ENCODE measurements at places on chromosomes 2 and 18.

- DNase-seq: no peak
Observed at GRCh38 chr2:43230951-43231827, 4.8 kb upstream of the ZFP36L2 start.

DNA sequence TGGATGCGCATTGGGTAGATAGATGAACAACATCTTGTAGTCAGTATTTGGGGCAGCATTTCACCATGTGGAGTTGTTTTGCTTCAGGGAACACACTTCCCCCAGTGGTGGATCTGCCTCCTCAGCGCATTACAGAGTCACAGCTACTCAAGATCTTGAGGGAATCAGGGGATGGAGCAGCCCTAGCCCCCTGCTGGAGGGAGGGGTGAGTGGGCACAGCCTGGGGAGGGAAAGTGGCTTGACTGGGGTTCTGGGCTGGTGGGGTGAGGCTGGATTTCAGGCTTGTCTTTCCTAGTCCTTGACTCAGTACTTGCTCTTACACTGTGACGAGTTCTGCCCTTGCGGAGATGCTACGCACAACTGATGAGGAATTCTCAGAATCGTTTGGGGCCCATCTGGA, 271.0 kb upstream of the HS6ST1 start:
- DNase-seq: no peak

- DNase-seq: no peak
Observed at GRCh38 chr2:140164449-140164848, 1384.3 kb upstream of the NXPH2 start.

- DNase-seq: no peak
Observed at GRCh38 chr2:157856187-157856515, 20.0 kb downstream of the ACVR1 start.

- DNase-seq: no peak
Observed at GRCh38 chr2:232512602-232513001, 7.6 kb upstream of the PRSS56 start.

DNA sequence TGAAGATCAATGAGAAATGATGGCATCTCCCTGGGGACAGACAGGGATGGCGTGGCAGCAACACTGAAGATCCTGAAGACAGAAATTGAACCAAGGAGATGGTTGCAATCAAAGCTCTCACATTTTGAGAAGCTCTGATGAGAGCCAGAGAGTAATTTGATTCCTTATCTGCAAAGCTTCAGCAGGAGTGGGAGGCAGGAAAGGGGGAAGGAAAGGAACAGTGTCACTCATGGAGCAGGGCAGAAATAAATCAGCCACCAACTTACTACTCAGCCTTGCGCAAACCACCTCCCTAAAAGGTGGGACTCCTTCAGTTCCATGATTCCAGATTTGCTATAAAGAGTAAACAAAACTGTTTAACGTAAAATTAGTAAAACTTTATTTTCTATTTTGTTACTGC, 119.2 kb downstream of the CACNB4 start:
- no peak for DNase-seq

DNA sequence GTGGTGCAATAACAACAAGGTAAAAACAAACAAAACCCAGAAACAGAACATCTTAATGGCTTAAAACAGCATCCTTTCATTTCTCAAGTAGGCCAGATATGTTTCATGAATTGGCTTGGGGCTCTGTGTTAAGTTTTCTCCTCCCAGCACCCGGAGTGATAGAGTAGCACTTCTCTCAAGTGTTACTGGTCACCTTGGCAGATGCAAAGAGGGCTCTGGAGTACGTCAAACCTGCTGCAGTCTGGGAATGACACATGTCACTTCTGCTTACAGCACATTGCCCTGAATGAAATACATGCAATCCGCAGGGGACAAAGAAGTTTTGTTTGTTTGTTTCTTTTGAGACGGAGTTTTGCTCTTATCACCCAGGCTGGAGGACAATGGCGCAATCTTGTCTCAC, 639.3 kb downstream of the CNTNAP5 start:
- DNase-seq: no peak

DNA sequence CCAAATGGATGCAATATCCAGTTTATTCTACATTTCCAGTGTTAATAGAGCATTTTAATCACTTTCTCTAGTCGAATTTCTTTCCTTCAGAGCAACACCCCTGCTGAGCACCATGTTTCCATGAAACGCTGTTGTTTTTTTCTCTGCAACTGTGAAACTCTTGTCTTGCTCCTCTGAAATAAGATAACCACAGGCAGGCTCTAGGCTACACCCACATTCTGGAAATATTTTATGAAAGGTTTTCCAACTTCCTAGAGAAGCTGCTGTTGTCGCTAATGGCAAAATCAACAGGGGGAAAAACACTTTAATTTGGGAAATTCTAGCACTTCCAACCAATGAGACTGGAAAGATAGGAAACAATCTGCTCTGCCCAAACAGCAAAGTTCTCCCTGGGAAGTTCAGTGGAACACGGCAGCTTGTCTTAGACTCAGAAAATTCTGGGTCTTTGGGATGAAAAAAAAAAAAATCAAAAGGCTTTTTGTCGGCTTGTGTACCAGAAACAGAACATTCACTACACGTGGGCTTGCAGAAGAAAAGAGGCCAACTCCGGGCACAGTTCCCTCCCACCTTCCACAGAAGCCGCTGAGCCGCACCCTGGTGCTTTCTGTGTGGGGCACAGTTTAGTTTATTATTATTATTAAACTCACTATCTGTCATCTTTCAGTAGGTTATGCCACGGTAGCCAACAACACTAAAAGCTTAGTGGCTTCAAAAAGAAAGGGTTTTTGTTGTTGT, 98.7 kb downstream of the MMADHC start:
- no peak for DNase-seq

Measured in spleen (tissue), 13 donors.